Fibroblast of skin of left quadriceps (primary cell): ENCODE measurements at places on chromosomes 6 and 20.

DNA sequence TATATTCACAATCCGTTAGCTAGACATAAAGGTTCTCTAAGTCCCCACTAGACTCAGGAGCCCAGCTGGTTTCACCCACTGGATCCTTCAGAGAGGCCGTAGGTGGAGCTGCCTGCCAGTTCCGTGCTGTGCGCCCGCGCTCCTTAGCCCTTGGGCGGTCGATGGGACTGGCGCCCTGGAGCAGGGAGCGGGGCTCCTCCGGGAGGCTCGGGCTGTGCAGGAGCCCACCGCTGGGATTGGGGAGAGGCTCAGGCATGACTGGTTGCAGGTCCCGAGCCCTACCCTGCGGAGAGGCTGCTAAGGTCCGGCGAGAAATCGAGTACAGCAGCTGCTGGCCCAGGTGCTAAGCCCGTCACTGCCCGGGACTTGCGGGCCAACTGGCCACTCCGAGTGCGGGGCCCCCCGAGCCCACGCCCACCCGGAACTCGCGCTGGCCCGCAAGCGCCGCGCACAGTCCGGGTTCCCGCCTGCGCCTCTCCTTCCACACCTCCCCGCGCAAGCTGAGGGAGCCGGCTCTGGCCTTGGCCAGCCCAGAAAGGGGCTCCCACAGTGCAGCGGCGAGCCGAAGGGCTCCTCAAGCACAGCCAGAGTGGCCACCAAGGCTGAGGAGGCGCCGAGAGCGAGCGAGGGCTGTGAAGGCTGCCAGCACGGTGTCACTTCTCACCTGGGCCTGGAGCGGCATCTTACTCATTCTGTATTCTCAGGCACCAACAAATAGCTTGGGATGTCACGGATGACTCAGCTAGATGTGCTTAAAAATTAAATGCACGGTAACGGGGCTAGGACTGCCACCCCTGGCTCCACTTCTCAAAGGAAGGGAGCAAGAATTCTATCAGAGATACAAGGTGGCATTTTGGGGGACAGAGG, 44.1 kb downstream of the IRF4 start:
- DNase-seq: no peak

GRCh38 chr6:45036103-45036502, 292.0 kb upstream of the RUNX2 start:
- DNase-seq: no peak

GRCh38 chr20:52779125-52779524, 193.0 kb upstream of the TSHZ2 start:
- no peak for DNase-seq

DNA sequence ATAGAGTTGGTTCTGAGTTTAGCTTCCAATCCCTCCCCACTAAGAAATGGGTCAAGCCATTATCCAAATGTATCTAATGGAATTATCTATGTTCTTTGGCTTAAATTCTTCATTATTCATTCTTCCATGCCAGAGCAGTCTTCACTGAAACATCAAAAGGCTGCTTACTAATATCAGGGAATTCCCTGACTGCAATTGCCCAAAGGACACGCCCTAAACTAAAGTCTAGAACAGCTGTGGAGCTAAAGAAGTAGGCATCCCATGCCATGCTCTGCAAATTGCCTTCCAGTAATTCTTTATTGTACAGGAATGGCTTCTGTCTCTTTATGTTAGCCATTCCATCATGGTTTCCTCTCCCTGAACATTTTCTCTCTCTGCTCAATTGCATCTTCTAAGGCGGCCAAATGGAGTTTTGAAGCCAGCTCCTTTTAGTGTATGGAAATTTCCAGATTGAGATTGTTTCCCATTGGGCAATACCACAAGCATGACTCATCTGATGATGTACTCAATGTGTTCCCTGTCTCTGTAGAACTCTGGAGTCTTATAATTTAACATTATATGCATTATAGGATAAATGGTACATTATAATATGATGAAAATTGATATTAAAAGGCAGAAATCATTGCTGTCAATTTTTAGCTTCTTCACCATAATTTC, 28.8 kb upstream of the TSHZ2 start:
- DNase-seq: peak; percentile 59

GRCh38 chr20:21509597-21510371, 4.1 kb downstream of the NKX2-2 start:
- DNase-seq: peak; percentile 25

DNA sequence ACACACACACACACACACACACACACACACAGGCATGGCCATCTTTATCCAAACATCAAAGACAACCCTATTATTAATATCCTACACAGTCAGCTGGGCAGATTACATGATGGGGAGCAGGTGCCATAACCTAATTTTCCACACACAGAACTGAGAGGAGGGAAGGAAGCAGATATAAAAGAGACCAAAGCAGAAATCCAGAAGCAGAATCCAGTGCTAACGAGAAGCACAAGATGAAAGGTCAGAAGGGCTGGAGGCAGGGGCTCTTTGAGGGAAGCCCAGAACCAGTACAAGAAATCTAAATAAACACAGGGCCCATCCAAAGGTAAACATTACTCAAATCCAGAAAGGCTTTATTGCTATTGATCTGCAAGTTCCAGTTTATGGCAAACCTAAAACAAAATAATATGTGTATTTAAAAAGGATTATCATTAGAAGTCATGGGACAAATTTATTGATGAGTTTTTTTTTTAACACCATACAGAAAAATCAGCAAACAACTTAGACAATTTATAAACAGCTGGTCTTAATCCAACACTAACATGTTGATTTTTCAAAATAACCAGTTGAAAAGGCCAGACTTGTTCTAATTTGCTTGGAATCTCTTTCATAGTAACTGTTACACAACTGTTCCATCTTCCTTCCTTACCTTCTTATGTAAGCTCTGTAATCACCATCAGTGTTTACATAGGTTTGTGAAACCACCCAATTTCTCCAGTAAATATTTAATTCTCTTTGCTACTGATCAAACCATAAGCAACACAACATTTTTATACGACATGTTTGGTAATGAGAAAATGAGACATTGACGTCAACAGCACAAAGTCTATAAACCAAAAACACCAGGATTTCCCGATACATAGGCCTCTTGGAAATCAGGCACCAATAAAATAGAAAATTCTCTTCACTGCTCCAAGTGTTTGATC, 34.2 kb downstream of the SLC23A2 start:
- no peak for DNase-seq

DNA sequence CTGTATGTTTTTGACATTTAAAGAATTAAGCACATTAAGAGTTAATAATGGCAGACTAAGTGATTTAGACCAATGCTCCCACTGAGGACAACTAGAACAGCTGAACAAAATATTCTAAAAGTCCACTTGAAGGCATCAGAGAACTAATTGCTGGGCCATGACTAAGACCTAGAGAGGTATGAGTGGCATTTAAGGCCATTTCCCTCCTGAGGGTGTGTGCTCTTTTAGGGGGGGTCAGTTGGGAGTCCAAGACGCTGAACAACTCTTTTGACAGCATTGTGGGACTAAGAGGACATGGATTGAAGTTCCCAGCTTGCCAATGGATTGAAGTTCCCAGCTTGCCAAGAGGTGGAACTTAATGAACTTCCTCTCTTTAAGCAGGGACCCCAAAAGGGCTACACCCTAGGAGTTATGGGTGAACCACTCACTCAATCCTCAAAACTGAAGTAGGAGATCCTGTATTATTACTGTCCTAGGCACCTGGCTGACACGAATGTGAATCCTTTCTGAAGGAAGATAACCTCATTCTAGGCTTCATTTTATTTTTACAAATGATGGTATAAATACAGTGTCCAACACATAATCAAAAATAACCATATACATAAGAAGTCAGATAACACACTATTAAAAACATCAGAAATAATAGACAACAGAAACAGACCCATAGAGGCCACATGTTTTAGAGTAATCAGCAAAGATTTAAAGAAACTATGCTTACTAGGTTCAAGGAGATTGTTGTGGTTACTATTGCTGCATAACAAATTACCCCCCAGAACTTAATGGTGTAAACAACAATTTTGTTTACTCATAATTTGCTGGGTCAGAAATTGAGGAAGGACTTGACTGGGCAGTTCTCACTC, 175.1 kb downstream of the VEGFA start:
- no peak for DNase-seq

DNA sequence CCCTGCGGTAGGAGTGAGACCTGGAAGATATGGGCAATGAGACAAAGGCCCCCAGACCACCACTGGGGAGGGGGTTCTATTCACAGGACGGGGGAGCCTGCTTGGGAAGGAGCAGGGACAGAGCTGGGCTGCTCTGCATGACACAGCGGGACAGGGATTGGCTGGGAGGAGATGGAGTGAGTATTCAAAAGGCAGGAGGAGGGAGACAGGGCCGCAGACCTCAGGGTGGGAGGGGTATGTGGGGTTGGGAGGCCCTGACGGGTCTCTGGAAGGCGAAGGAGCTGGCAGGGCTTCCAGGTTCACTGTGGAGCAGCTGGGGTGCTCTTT, 60.8 kb upstream of the RPS6KA2 start:
- no peak for DNase-seq

GRCh38 chr6:126038234-126038633, 51.9 kb downstream of the TRMT11 start:
- no peak for DNase-seq
